ENCODE measurements at places on chromosomes 7 and 10. TPM values are rescaled to one million over a fixed set of nuclear protein-coding genes. Genes with fewer than 3 reads are reported as not detected.

Gene PTEN
- 220 TPM for total RNA-seq

Gene TET1
- total RNA-seq = 41.6 TPM

Gene TDRD1
- total RNA-seq = 0.45 TPM

Gene KCNH2
- total RNA-seq = 14.2 TPM

Gene EPO
- not detected for total RNA-seq

Gene DGKI
- total RNA-seq = 79.2 TPM

Gene FAM13C
- 66.1 TPM for total RNA-seq

Gene NKX2-3
- total RNA-seq = not detected

Gene PGAM2
- 13.0 TPM for total RNA-seq

Gene SUV39H2
- 30.6 TPM for total RNA-seq

Gene DUS4L
- 15.7 TPM for total RNA-seq

Gene LIPJ
- 1.00 TPM for total RNA-seq

Gene VENTX
- 0.09 TPM for total RNA-seq

Gene TLX1
- not detected for total RNA-seq

Gene GPRIN2
- total RNA-seq = 32.0 TPM

Gene GPR141
- total RNA-seq = not detected

Gene CDC14C
- not detected for total RNA-seq

Gene CYP3A7
- total RNA-seq = 0.45 TPM

Gene ODAD2
- 6.6 TPM for total RNA-seq

Gene AGFG2
- 4.4 TPM for total RNA-seq

Gene ADRB1
- 1.6 TPM for total RNA-seq

Gene MSMB
- total RNA-seq = not detected

Gene LBX1
- total RNA-seq = 1.6 TPM

Gene POM121L12
- total RNA-seq = not detected

Gene PON1
- total RNA-seq = not detected

Gene AS3MT
- total RNA-seq = 5.8 TPM

Gene OPN4
- total RNA-seq = not detected

Gene LRRC61
- total RNA-seq = 8.2 TPM

Gene TRIM50
- total RNA-seq = not detected

Gene LGI1
- total RNA-seq = 9.6 TPM

Gene PWWP2B
- total RNA-seq = 4.7 TPM

Gene TMEM270
- total RNA-seq = not detected

Gene CCDC3
- total RNA-seq = 10.8 TPM

Gene OR6B1
- total RNA-seq = not detected
